ENCODE measurements at places on chromosomes 13 and 19.

GRCh38 chr13:28754698-28755545 is 36.2 kb upstream of the SLC46A3 start:
- no peak for DNase-seq

GRCh38 chr19:19274146-19274545 is 1.0 kb upstream of the TM6SF2 start:
- DNase-seq: no peak

- DNase-seq: no peak
Observed at GRCh38 chr13:64130171-64130570, 2714.5 kb upstream of the PCDH20 start.

DNA sequence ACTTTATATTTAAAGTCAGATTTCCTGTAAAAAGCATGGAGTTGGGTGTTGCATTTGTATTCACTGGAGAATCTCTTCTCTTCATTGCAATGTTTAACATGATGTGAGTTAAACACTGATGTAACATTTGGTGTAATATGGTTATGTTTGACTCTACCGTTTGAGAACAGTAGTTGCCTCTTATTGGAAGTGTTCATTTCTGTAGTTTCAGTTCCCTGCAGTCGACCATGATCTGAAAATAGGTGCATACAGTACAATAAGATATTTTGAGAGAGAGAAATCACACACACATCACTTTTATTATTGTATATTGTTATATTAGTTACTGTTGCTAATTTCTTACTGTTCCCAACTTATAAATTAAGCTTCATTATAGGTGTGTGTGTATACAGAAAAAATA is 105.2 kb upstream of the SPACA7 start:
- no peak for DNase-seq

GRCh38 chr19:11580116-11580515 is 2.7 kb upstream of the ACP5 start:
- no peak for DNase-seq

GRCh38 chr19:7663706-7664105 is 5.1 kb upstream of the RETN start:
- no peak for DNase-seq

DNA sequence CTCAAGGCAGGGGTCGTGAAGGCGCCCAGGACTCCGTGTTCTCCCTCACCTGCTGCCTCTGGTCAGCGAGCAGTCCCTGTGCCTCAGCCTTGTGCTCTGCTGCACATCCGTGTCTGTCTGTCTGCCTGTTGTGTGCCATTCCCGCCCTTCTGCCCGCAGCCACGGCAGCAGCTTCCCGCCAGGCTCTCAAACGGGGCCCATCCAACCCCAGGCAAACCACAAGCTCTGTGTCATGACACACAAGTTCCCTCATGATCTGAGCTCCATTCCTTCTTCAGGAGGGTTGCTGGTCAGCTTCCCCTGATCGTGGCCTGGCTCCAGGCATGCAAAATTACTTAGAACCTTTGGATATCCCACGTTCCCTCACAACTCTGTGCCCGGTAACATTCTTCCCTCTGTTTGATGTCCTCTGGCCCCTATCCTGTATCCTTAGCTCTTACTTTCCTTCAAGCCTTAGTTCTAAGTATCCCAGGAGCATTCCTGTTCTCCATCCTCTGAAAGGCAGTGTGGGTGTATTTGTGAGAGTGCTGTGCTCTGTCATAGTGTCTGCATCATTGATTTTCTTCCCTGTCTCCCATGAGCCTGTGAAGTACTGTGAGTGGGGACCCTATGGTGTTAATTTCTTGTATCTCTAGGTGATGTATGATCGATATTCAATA is 3.2 kb downstream of the GPR183 start:
- DNase-seq: peak; percentile 75

GRCh38 chr19:39200803-39201115 is 3.3 kb downstream of the SYCN start:
- no peak for DNase-seq

DNA sequence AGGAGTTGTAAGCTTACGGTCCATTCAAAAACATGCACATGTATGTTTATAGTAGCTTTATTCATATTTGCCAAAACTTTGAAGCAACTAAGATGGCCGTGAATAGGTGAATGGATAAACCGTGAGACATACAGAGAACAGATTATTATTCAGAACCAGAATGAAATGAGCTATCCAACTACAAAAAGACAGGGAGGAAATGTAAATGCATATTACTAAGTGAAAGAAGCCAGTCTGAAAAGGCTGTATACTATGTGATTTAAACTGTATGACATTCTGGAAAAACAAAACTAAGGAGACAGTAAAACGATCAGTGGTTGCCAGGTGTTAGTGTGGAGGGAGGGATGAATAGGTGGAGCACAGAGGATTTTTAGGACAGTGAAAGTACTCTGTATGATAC is 19.9 kb downstream of the NDFIP2 start:
- DNase-seq: no peak

DNA sequence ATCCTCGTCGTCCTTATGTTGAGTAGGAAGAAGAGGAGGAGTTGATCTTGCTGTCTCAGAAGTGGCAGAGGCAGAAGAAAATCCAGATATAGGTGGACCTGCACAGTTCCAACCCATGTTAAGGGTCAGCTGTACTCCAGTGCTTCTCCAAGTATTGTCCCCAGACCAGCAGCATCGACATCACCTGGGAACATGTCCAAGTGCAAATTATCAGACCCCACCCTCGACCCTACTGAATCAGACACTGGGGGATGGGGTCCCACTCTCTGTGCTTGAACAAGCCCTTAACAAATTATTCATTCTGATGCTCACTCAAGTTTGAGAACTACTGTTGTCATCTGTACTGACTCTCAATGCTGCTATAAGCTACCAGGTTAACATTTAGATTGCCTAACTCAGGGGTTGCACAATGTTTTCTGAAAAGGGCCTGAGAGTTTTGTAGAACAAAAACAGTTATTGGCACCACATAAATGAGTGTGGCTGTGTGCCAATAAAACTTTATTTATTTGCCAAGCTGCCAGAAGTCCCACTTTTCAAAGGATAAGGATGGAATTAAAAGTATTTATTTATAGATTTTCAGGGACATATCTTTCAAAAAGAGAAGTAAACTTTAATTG is 226.7 kb upstream of the IPO5 start:
- DNase-seq: no peak

Data from T-helper 2 cell treated with Interferon-gamma antibody and Interleukin-4, amounts not matched to agents 5 μg/mL and 100 μg/mL, for 36 hours (primary cell).